NCI-H748 treated with DMSO at 0.1 percent for 48 hours (cell line): ENCODE measurements at places on chromosomes 12 and 14.

- DNase-seq, result no peak
These were observed 172.4 kb upstream of the CAND1 start for GRCh38 chr12:67096533-67097318.

GRCh38 chr14:102255401-102256190, 49.4 kb downstream of the MOK start:
- DNase-seq, result no peak

DNA sequence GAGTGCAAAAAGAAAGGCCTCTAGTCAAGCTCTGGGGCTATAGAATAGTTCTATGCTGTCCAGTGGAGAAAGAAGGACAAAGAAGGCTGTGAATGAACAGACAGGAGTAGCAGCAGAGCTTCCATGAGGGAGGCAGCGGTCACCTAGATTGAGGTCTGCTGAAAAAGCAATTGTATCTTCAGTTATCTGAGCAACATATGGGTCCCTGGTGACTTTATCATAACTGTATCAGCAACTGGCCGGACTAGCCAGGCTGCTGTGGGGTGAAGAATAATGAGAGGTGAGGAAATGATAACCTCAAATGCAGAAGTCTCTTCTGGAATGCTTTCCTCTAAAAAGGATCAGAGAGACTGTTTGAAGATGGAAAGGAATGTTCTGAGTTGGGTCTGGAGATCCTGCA, 971.3 kb upstream of the TMEM132C start:
- DNase-seq, result no peak

GRCh38 chr12:120598674-120599463, 17.7 kb upstream of the POP5 start:
- no peak for DNase-seq

DNA sequence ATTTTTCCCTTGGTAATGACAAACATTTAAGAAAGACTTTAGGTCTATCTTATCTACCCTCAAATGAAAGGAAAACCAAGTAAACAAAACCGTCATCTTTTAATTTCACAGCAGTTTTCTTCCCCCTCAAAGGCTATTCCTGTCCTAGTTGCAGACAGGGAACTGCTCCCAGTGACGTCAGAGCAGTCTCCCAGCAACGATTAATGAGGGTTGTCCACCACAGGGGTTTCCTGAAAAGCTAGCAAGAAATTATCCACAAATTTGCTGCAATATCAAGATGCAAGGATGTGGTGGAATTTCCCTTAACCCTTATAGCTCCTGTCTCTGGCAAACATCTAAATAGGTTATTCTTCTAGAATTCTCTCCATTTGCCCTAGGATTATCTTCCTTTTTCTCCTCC, 89.1 kb upstream of the STAC3 start:
- no peak for DNase-seq

DNA sequence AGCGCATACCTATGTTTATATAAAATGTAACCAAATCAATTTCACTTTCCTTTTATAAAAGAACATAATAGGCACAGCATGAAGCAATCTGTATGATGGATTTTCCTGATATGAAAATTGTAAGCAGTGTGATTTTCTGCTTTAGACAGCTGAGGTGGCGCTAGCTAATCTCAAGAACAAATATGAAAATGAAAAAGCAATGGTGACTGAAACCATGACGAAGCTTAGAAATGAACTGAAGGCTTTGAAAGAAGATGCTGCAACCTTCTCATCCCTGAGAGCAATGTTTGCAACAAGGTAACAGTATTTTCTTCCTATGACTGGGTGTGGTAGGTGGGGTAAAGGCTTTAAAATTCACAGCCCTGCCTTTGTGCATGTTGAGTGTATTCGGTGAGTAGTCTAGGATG, 65.0 kb upstream of the FGD4 start:
- DNase-seq, result no peak

DNA sequence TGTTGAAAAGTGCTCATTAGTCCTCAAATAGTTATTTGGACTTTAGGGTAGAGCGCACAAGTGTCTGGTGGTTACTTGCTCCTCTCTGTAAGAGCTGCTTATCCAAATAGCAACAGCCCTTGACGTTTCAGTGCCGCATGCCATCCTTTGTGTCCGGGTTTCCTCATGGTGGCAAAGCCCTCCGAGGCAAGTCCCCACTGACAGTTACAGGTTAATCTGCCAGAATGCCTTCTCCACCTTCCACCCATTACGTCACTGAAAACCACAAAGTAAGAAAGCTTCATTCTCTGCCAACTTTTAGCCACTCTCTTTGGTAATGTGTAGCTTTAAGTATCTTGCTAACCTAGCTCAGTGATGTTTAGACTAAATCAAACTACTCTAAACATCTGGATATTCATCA, 78.6 kb downstream of the POLR3B start:
- no peak for DNase-seq

DNA sequence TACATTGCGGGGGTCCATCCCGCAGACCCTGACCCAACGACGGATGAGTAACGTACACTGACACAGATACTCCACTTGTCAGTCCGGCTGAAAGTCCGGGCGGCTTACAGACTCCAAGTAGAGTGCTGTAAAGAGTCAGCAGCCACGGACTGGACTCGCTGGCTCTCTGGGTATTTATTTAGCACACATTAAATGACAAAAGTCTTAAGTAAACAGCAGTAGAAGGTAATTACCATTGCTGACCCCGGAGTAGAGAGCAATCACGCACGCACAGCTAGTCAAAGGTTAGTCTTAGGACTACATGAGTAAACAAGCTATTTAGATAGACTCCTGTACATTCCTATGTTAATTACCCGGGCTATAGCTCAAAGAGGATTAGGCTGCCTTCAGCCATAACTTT, 780.9 kb downstream of the RPS29 start:
- DNase-seq, result peak; percentile 14

GRCh38 chr14:53714495-53715192, 242.0 kb downstream of the BMP4 start:
- DNase-seq, result no peak

GRCh38 chr14:54177019-54177418, 219.8 kb upstream of the CDKN3 start:
- DNase-seq, result no peak

GRCh38 chr14:32525591-32525990, 196.5 kb downstream of the AKAP6 start:
- no peak for DNase-seq

DNA sequence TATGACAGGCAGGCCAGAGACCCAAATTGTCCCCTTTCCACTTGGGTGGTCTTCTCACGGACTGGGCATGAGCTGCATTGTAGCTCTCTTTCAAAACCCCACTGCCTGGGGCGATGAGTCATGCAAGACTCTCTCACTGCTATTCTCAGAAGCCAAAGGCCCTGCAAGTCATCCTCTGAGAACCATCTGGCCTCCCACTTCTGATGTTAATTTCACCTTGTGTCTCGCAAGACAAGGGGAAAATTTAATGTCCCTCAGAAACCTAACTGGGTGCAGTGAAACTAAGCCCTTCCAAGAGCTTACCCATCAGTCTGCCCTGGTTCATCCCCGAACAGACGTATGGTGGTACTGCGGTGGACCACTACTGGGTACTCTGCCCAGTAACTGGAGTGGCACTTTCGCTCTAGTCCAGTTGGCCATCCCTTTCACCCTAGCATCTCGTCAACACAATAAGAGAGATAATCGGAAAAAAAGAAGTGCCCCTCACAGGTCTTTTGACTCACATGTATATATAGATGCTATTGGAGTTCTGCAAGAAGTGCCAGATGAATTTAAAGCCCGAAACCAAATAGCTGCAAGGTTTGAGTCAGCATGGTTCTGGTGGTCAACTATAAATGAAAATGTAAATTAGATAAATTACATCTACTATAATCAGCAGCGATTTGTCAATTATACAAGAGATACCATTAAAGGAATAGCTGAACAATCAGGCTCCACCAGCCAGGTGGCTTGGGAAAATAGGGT, 31.3 kb upstream of the LALBA start:
- no peak for DNase-seq

DNA sequence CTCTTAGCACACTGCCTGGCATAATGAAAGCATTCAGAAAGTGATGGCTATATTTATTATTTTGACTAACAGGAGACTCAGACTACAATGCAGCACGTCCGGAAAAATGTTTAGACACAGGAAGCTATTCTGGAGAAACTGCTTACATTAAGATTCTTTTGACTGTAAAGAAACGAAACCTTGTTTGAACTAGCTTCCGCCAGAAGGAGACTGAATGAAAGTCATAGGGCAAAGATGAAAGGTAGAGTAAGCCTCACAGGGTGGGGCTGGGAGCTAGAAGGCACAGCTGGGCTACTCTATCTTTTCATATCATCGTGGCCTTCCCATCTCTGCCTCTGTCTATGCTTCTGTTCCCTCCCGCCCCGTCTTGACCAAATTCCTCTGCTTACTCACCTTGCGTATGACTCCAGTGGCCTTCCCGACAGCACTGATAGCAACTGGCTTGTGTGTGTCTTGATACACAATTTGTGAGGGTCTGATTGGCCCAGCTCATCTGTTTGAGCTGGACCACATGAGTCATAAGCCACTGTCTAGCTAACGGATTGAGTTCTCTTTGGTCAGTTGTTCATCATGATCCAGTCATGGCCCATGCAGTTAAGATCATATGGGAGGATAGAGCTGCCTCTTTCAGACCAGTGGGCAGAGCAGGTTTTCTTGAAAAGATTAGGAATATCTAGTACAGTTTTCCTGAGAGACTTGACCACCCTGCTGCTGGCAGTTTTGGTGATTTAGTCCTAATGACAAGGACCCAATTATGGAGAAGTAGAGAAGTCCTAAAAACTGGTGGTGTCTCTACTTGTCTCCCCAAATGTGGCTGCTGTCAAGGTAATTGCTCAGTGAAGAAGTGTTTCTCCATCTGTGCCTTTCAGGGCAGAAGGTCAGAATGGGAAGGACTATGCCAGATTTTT, 151.5 kb upstream of the SLC38A2 start:
- no peak for DNase-seq

- DNase-seq, result no peak
These were observed 116.0 kb downstream of the CACNA1C start for GRCh38 chr12:2168808-2169207.

DNA sequence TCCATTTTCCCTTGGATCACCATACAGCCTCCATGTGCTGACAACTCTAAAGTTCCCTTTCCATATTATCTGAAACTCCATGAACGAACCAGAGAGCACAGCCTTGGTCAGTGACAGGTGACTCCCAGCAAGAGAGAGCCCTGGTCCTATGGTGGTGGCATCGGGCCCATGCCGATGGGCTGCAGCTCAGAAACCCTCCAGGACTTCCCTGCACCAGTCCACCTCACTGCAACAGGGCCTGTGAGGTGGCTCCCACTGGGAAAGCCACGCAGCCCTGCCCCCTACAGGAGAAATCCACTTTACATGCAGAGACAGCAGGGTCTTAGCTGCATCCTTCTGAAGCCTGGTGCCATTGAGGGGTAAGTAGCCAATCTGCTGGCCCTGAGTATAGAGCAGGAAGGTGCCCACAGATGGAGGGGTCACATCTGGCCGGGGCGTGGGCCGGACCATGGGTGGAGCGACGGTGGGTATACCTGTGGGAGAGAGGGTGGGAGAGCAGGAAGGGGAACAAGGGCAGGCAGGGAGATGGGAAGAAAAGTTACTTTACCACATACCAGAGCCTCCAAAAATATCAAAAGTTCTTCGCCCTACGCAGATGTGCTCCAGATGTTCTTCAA, 24.7 kb downstream of the RTRAF start:
- peak; percentile 16 for DNase-seq

GRCh38 chr14:61452452-61452851, 131.1 kb downstream of the PRKCH start:
- DNase-seq, result no peak

GRCh38 chr12:28369483-28369882, 179.2 kb downstream of the CCDC91 start:
- DNase-seq, result no peak

DNA sequence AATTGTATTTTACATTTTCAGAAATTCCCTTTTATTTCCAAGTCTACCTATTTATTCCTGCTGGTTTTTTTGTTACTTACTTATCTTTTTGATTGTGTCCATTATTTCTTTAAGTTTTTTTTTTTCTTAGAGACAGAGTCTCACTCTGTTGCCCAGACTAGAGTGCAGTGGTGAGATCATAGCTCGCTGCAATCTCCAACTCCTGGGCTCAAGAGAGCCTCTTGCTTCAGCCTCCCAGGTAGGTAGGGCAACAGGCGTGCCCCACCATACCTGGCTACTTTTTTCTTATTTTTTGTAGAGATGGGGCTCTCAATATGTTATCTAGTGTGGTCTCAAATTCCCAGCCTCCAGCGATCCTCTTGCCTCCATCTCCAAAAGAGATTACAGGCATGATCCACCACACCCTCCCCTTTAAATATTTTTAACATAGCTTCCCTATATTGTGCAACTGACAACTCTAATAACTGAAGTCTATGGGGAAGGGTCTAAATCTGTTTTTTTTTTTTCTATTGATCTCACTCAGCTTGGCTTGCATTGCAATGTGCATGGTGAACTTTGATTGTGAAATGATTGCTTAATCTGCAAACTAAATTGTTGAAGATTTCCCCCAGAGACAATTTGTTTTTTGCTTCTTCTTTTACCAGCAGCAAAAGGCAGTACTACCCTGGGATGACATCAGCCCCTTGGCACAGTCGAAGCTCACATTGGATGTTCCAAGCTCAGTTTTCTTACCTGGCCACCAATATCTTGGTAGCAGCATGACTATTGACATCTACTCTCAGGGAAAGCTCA, 25.7 kb upstream of the COCH start:
- no peak for DNase-seq

- no peak for DNase-seq
These were observed 5.3 kb upstream of the HECTD1 start for GRCh38 chr14:31212893-31213292.

DNA sequence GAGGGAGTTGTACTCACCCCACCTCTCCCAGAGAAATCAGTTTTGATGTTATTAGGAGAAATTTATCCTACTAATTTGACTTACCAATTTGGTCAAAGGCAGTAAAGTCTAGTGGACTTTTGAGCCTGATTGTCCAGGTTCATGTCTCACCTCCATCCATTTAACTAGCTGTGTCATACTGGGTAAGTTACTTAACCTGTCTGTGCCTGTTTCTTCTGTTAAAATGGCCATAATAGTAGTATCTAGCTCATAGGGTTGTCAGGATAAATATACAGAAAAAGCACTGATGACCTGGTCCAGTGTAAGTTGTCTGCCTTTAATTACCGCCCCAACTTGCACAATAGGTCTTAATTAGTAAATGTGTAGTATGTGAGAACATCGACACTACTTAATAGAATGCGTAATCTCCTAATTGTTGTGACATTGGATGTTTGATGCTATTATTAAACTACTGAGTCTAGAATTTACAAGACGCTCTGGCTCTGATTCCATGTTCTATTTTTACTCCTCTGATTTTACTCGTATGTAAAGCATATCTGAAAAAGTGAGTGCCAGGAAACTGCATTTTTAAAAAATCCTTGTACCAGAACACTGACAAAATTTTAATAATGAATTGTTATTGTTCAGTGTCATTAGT, 1.5 kb downstream of the RAB21 start:
- no peak for DNase-seq

GRCh38 chr12:54388237-54389133, 4.0 kb upstream of the ZNF385A start:
- no peak for DNase-seq

DNA sequence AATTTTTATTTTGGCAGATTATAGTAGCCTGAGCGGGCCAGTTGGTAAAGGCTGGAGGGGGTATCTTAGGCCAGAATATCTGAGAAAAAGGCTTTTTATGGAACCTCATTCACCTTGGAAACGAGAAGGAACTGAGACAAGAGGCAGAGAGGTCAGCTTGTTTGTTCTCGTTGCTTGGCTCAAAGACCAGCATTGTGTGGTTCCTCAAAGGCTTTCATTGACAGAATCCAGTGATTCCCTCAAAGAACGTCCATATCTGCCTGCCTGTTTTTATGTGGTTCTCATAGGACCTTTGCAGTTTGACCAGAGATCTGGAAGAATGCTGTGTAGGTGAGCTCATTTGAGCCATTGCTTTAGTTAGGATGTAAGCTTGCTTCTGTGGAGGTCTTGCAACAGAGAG, 117.3 kb downstream of the CFAP54 start:
- DNase-seq, result no peak
